ENCODE measurements at places on chromosomes 7 and 10.
A peak's percentile ranks its signal among the peaks of the same experiment; 100 is the strongest.

- no peak for DNase-seq
Observed at GRCh38 chr7:43879477-43879876, 10.2 kb upstream of the MRPS24 start.

- no peak for DNase-seq
Observed at GRCh38 chr10:91525896-91526712, 106.8 kb downstream of the PPP1R3C start.

DNA sequence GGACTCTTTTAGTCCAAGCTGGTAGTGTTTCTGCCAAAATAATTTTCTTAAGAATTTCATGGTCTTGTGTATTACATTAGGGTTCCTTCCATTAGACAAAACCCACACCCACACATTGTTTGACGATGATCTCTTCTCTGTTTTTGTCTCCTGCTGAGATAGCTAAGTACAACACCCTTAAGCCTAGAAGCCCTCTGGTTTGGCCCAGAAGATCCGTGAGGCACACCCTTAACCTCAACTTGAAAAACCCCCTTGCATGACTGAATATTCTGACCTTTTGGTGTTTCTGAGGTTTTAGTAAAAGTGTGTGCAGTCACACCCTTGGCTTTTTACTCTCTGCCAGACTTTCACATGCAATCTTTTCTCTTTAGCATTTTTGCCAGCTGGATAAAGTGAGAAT, 29.3 kb upstream of the ERCC6 start:
- no peak for DNase-seq

DNA sequence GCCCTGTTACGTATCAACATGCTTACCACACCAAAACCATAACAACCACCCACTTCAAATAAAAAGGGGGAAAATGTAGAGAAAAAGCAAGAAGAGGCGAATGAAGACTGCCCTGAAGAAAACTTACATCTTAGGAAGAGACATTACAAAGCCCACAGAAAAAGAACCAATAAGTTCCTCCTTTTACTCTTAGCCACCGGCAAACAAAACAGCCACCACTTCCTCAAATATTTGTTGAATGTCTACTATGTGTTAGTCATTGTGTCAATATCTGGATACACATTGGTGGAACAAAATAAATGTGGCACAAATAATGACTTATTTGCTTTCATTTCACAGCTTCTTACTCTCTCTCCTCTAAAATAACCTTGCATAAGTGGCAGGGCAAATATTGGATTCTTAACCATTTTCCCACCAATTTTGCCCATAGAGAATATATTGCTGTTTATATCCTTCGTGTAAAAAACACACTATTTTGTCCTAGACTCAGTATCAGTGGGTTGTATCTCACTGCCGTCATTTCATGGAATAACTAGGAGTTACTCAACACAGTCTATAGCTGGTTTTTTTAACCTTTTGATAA, 106.8 kb downstream of the ANK3 start:
- DNase-seq: no peak

DNA sequence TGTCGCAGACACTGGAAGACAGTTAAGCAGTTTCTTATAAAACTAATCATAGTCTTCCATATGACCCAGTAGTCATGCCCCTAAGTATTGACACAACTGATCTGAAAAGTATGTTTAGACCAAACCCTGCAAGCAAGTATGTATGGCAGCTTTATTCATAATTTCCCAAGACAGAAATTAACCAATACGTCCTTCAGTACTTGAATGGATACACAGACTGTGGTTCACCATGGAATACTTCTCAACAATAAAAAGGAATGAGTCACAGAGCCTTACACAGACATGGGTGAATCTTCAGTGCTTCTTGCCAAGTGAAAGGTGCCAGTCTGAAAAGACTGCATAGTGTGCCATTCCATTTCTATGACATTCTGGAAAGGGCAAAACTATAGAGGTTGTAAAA, 50.2 kb upstream of the AKR1E2 start:
- DNase-seq: no peak

- DNase-seq: no peak
Observed at GRCh38 chr7:2012981-2013380, 219.8 kb downstream of the MAD1L1 start.

DNA sequence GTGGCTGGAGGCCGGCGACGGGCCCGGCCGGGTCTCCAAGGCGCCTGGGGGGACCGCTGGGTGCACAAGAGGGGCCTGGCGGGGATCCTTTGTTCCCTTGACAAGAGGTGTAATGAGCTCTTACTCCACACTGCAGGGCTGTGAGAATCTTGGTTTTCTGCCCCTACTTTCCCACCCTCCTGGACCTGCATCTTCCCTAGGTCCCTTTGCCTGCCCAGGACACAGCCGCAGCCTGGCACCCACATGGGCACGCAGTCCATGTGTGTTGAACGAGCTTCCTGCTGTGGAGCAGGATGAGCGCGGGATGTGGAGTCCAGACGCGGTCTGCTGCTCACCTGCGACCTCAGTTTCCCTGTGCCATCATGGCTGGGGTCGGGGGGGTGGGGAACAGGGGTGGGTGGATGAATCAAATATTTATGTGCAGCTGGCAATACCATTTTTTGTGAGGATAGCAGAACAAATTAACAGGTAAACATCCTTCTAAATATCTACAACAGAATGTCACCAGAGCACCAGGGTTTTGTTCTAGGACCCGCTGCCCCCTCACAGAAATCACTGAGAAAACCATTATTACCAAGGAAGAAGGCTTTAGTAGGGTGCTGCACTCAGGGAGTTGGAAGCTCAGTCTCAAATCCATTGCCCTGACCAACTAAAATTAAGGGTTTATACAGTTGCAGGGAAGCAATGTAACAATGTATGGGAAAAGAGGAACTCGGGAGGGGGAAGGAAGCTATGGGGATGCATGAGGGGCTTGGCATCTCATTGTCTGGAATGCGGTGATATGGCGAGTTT, 474 bp upstream of the NSMCE4A start:
- DNase-seq: no peak

- DNase-seq: no peak
Observed at GRCh38 chr10:77385315-77385714, 252.3 kb downstream of the KCNMA1 start.

DNA sequence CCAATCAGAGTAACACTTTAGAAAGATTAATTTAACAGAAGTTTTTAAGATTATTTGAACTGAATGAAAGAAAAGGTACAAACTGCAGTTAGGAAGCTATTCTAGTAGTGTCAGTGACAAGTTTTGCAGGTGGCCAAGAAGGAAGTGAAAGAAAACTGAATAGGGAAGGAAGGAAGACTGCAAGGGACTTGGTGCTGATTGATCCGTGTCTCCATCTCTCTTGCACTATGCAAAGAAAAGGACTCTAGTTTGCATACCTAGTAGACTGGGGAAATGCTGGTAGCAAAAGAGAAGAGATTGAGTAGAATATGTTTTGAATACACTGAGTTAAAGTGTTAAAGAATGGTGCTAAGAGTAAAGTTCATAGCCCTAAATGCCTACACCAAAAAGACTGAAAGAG, 33.0 kb downstream of the OR6V1 start:
- no peak for DNase-seq

DNA sequence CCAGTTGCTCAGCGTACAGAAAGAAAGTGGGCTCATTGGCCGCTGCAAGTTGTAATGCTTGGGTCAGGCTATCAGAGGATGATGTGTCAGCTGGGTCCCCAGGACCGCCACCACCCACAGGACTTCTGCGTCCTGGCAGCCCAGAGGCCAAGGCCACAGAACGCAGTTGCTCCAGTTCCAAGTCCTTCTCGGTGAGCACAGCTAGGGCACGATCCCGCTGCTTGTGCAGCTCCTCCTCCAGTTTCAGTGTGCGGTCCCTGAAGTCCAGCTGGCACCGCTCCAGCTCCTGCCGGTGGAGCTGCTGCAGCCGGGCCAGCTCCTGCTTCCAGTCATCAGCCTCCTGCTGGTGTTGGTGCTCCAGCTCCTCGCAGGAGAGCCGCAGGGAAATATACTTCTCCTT, 3.0 kb downstream of the GCC1 start:
- no peak for DNase-seq

GRCh38 chr10:111151595-111152307, 74.9 kb downstream of the ADRA2A start:
- DNase-seq: no peak

GRCh38 chr7:41700044-41700471, 2.8 kb downstream of the INHBA start:
- no peak for DNase-seq

GRCh38 chr7:11665357-11665756, 166.6 kb downstream of the THSD7A start:
- DNase-seq: no peak

GRCh38 chr7:131104596-131105293, 222.9 kb upstream of the MKLN1 start:
- DNase-seq: no peak

DNA sequence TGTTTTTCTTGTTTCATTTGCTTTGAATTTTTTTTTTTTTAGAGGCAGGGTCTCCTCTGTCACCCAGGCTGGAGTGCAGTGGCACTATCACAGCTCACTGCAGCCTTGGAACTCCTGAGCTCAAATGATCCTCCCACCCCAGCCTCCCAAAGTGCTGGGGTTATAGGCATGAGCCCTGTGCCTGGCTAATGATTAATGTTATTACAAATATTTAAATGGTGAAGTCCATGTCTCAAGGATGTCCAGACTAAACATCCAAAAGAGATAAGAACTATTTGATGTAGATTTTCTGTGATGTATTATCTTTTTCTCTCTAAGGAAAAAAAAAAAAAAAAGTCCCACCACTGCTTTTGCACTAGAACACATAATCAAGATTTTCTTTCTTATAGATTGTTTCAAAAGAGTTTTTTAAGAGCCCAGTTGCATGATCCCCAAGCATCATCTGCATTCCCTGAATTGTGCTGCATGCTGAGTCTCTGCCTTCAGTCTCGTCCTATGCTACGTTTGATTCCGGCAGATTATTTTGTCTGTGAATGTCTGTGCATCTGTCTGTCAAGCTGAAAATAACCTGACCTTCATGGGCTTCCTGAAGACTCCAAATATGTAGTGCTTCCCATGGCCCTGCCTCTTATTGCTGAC, 33.4 kb downstream of the MACROH2A2 start:
- DNase-seq: no peak

DNA sequence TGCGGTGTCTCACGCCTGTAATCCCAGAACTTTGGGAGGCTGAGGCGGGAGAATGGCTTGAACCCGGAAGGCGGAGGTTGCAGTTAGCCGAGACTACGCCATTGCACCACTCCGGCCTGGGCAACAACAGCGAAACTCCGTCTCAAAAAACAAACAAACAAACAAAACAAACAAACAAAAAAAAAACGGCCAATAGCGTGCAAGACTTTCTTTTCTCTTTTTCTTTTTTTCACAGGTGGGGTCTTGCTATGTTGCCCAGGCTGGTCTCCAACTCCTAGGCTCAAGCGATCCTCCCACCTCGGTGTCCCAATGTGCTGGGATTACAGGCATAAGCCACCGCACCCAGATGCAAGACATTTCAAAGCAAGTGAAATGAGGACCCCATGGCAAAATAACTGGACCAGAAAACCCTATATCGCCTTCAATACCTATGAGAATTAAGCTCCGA, 1.6 kb downstream of the PSAP start:
- DNase-seq: no peak

DNA sequence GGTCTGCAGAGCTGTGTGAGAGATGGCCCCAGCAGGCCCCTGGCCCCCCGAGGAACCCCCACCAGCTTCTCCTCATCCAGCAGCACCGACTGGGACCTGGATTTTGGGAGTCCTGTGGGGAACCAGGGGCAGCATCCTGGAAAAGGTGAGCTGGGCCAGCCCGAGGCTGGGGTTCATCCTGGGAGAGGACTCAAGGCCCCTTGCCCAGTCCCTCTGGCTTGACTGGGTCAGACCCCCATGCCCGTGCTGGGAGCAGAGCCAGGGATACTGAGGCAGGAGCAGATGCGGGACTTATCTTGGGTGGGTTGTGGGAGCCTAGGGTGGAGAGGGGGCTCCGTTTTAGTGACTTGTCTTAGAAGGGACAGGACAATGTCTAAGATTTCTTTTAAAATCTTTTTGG, 47.5 kb downstream of the ZNF467 start:
- no peak for DNase-seq

- no peak for DNase-seq
Observed at GRCh38 chr7:42208572-42208971, 28.4 kb downstream of the GLI3 start.

- DNase-seq: no peak
Observed at GRCh38 chr7:94446308-94446707, 51.6 kb downstream of the COL1A2 start.

- no peak for DNase-seq
Observed at GRCh38 chr7:12719141-12719919, 31.9 kb downstream of the ARL4A start.

DNA sequence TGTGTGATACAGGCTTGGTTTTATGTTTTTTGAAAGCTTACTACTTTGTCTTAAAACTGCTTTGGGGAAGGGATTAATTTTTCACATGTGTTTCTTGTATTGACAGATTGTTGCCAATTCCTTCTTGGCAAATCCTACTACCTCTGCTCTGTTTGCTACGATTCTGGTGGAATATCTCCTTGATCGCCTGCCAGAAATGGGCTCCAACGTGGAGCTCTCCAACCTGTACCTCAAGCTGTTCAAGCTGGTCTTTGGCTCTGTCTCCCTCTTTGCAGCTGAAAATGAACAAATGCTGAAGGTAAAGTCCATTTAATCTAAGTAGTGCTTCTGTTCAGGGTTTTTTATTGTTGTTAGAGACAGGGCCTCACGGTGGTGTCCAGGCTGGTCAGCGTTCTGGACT, 33.6 kb downstream of the TRRAP start:
- DNase-seq: no peak

GRCh38 chr7:19916046-19916445, 142.6 kb upstream of the TMEM196 start:
- DNase-seq: no peak

DNA sequence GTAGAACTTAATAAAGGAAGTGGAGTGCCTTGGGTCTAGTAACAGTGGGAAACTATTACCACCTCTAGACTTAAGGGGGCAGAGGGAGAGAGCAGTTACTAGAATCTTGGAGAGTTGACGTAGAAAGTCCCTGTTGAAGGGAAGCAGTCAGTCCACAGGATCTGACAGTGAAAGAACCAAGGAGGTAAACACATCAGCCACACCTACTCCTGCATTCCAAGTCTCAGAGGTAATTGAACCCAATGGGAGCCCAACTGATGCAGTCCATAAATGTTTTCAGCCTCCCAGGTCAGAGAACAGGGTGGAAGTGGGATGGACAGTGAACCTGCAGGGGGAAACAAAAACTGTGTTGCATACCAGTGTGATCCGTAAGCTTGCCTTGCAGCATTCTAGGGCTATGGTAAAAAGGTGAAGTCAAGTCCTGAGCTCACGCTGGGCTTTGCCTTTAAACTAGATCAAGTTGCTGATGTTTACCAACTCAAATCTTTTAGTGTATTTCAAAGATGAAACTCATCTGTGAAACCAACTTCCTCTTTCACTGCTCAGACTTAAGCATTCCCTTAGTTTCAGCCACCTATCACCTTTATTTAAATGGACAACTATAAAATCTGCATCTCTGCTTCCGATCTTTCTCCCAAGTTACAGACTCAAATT, 57.2 kb downstream of the SLC16A12 start:
- peak; percentile 21 for DNase-seq
